ENCODE measurements at places on chromosomes 5 and 9.

DNA sequence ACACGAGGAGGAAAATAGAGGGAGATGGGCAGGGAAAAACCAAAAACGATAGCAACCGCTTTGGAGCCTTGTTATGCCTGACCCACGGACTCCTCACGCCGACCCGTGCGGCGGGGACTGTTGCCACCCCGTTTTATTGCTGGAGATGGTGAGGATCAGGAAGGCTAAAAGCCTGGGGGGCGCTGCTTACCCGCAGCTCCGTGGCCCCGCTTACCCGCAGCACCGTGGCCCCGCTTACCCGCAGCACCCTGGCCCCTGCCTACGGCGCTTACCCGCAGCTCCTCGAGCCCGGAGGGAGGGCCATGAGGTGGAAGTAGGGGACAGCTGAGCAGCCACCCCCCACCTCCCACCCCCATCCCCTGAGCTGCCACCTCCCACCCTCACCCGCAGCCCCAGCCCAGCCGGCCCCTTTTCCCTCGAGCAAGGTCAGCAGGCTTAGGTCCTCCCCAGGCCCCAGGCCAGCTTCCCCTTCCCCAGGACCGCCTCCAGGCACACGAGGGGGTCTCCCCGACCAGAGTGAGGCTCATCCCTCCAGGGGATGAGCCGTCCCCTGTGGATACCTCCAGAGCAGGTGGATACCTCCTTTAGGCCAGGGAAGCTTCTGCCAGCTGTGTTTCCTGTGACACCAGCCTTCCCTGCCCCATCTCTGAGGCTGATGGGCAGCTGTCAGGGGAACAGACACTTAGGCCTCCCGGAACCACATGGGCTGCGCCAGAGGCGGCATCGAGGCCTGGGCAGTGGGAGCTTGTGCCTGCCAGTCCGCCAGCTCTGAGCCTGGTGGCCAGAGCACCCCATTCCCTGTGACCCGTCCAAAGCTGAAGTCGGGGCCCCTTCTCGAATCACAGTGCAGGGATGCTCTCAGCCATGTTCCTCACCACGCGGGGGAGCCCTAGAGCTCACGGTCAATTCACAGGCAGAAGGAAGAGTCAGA, 92.3 kb downstream of the LMX1B start:
- peak; percentile 77 for DNase-seq

DNA sequence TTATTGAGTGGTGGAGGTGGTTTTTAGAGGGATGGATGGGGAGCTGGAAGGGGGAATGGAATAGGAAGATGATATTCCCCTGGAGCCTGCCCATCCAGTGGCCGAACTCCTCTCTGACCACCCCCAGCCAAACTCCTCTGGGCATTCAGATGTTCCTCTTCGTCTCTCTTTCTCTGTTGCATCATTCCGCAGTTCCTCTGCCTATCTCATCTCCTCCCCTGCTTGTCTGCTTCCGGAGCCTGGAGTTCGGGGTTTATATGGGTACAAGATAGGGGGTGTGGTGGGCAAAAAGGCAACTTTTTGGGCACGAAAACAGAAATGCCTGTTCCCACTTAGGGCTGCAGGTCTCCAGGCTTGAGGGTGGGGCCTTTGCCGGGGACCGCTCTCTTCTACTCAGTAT, 12.2 kb upstream of the CDK5RAP2 start:
- DNase-seq: no peak

DNA sequence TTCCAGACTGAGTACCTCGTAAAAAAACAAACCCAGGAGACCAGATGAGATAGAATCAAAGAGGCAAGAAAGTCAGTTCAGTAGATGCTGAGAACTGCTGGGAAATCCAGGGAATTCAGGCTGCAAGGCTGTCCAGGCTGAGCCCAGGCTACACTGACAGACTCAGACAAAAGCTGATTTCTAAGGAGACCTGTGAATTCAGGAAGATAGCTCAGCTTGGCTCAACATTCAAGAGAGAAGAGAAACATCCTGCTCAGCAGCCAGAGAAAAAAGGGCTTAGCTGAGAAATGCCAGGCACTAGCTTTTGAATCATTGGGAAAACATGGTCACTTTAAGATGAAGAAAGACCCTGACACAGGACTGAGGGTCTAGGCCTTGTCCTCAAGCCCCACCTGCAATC, 118.2 kb upstream of the SLC44A1 start:
- no peak for DNase-seq

DNA sequence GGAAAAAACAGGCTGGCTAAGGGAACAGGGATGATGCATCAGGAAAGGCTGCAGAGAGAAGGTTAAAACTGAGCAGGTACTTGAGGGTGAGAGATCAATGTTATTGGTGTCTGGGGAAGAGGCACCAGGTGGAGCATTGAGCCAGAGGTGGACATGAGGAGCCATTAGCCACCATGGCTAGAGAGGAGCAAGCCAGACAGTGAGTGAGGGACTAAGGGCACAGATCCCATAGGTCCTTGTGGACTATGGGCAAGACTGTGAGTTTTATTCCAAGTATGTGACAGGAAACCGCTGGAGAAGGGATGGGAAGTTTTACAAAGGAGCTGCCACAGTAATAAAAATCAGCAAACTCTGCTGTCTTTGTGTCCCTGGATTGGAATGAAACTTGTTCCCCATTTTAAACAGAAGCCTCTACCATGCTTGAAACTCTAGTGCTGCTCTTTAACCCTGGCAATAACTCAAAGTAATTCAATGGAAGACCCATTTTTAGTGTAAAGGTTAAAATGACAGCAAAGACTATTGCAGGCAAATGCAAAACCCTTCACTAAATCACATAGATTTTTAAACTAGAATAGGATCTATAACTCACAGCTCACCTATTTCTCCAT, 349.8 kb downstream of the ENC1 start:
- no peak for DNase-seq

GRCh38 chr5:131147258-131147657, 17.8 kb downstream of the HINT1 start:
- DNase-seq: no peak

DNA sequence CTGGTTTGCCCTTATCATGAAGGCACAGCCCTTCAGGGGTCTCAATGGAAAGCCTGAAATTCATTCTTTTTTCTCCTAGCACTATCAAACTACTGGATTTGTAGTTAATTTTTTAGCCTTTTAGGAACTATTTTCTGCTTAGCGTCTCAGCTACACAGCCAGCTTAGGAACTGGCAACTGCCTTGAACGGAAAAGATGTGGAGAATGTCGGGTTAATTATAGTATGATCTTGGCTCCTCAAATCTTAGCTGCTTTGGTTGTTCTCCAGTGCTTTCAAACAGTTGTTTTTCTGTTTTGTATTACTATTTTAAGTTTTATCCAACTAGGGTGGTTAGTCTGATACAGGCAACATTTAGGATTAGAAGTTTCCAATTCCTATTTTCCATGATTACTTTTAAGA, 44.1 kb downstream of the CCNH start:
- no peak for DNase-seq

GRCh38 chr9:117704597-117704996, 394 bp downstream of the TLR4 start:
- DNase-seq: no peak

GRCh38 chr5:135593886-135594285, 15.1 kb upstream of the CXCL14 start:
- no peak for DNase-seq

GRCh38 chr5:180160789-180161188, 48.2 kb downstream of the RASGEF1C start:
- DNase-seq: no peak
